Pons (tissue), 1 donor: ENCODE measurements at places on chromosomes 7 and 10.
A peak's percentile ranks its signal among the peaks of the same experiment; 100 is the strongest.

GRCh38 chr7:24821045-24821753, 63.9 kb upstream of the GSDME start:
- DNase-seq, result peak; percentile 42

DNA sequence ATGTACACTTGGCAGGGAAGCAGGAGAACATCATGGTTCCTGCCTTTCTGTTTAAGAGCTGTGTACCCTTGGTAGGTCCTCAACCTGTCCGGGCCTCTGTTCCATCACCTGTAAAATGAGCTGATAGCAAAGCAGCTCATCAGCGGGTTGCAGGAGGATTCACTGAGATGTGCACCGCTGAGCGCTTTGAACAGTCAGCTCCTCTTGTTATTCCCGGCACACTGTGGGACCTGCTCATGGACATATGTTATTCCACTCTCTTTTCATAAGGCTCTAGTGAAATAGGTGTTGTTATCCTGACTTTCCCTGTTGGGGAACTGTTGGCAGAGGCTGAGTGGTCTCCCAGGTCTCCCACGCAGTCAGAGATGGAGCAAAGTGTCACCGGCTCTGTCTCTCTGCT, 497.5 kb upstream of the ZMIZ1 start:
- no peak for DNase-seq

- no peak for DNase-seq
These were observed 62.5 kb downstream of the ABCB4 start for GRCh38 chr7:87413029-87413428.

DNA sequence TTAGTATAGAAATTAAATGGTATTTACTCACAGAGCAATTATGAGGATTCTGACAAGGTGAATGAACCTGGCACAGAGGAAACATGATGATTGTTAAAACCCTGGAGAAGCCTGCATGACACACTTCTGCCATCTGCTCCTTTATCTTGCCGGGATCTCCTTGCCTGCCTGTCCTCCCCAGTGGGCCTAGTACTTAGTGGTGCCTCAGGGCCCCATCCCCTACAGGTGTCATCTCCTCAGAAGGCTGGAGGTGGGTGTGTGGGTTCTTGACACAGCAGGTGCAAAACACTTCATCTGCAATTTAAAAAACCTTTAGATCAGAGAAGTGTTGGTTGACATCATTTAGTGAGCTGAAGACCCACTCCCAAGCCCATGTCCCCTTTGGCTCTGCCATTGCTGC, 261.2 kb downstream of the ADRA2A start:
- DNase-seq, result no peak

GRCh38 chr7:148626828-148627227, 36.3 kb downstream of the C7orf33 start:
- DNase-seq, result no peak
